ENCODE measurements at places on chromosomes 16 and 17. TPM values are rescaled to one million over a fixed set of nuclear protein-coding genes. Genes with fewer than 3 reads are reported as not detected.

Gene CLEC18A
- total RNA-seq: 0.10 TPM

Gene KRTAP16-1
- not detected for total RNA-seq

Gene SNX20
- total RNA-seq: not detected

Gene CD300C
- 0.15 TPM for total RNA-seq

Gene P3H4
- total RNA-seq: 39.9 TPM

Gene NLRC3
- total RNA-seq: not detected

Gene HCRT
- not detected for total RNA-seq

Gene PTX4
- total RNA-seq: not detected

Gene MT1G
- total RNA-seq: not detected

Gene SRCIN1
- 2.8 TPM for total RNA-seq

Gene MAP2K4
- 36.3 TPM for total RNA-seq

Gene MYH1
- total RNA-seq: not detected

Gene CSH1
- total RNA-seq: not detected

Gene CCDC154
- 0.57 TPM for total RNA-seq

Gene CD68
- total RNA-seq: 37.0 TPM

Gene HOXB13
- 2.3 TPM for total RNA-seq

Gene CCL23
- not detected for total RNA-seq

Gene CD79B
- 0.08 TPM for total RNA-seq

Gene PRSS22
- 4.1 TPM for total RNA-seq

Gene ARHGDIG
- 2.9 TPM for total RNA-seq

Gene CCL4L2
- total RNA-seq: not detected

Gene SLC35G3
- total RNA-seq: not detected

Gene CCL7
- 0.45 TPM for total RNA-seq

Data from A549 treated with DMSO at 1 μM for 4 hours (cell line).